ENCODE measurements at places on chromosomes 2 and 18.

DNA sequence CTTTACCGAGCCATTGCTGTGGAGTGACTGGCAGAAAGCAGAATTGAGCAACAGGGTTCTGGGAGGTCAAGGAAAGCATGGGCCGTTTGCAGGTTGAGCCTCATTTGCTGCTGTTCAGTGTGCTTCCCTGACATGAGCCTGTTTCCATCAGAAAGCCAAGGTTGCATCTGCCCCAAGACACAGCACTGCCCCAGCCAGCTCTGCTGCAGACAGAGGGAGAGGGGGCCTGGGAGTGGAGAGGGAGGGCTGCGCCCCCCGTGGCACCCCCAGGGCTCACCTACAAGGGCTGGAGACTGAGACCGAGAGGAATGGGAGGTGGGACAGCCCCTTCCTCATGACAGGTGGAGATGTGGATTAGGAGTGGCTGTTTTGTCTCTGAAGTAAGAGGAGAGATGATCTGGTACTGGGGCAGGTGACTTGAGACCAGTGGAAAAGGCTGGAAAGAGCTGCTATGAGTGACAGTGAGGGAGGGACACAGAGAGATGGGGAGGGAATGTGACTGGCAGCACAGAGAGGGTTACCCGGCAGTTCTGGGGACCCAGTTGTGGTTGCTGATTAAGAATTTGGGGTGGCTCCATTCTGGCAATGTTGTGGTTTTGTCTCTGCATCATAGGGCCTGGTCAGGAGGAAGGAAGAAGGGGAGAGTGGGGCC is 218.0 kb downstream of the DYSF start:
- DNase-seq = no peak

DNA sequence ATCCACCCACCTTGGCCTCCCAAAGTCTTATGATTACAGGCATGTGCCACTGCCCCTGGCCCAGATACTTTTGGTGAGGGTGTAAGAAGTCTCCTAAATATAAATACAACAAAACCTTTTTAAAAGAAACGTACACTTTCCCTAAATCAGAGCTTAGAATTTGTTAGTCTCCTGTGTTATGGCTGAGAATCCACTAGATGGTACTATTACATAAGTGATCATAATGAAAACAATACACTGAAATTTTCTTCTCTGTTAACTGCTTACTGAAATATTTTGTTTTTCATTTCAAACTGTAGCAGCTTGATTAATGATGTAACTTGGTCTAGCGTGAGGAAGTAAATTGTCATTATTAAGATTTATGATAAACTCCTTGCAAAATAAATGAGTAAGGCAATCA is 74.8 kb upstream of the FAM98A start:
- DNase-seq = no peak

- no peak for DNase-seq
Observed at GRCh38 chr2:206780671-206781070, 15.3 kb downstream of the FASTKD2 start.

DNA sequence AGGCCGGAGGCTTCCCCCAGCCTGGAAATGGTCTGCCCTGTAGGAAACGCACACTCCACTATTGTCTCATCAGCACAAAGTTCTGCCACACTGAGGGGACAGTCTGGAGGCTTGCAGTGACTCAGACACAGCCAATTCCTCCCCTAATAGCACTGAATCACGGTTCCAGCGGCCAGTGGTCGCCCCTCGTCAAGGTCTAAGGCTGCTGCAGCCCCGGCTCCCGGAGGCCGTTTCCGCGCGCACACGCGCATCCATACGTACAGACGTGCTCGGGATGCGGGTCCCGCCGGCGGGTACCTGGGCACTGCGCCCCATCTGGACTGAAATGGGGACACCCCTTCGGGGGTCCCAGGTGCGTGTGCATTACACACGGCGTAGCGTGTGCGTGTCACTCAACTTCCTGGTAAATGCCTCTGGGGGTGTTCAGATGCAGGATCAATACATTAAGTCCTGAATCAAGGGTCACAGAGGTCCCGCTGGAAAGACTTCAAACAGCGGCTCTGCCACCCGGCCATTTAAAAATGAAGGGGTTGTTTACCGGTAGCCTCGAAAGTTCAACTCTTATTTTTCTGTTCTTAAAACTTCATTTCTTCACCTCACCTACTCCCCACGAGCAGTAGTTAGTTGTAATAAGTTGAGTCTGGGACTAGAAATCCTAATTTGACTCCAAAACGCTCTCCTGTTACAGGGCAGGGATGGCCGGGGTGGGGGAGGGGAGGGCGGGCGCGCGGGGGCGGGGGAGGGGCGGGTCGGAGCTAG is 572 bp upstream of the ZNF516 start:
- DNase-seq = peak; percentile 61

DNA sequence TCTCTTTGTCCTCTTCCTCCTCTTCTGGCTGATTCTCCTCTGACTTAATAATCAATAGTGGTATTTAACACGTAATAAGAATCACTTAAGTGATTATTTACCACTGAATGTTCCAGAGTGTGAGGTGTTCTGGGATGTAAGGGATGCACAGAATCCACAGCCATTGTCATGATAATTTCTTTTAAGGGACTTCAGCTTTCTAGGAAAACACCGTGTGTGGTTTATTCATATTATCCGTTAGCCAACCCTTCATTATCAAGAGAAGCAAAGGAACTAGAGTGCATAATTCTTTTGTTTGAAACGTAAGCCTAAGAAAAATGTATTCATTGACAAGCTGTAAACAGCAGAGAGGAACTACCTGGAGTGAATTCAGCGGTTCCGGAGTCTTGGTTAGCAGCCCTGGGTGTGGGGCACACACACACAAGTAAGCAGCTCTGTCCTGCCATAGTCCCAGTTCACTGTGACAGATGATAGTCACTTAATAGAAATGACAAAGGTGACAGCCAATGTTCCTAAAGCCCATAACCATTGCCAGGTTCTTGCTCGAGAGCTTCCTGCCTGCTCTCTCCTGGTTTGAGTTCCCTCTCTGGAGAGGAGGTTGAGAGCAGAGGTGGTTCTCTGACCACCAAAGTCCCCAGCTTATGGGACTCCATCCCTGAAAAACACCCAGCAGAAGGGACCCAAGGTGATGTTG is 101.9 kb downstream of the ACOXL start:
- no peak for DNase-seq

- no peak for DNase-seq
Observed at GRCh38 chr2:27803046-27803445, 31.5 kb downstream of the MRPL33 start.

Measured in SHP77 (cell line).